ENCODE measurements at places on chromosomes 11 and 22.

GRCh38 chr22:32764330-32765131 is 37.0 kb upstream of the TIMP3 start:
- DNase-seq: peak; percentile 20

DNA sequence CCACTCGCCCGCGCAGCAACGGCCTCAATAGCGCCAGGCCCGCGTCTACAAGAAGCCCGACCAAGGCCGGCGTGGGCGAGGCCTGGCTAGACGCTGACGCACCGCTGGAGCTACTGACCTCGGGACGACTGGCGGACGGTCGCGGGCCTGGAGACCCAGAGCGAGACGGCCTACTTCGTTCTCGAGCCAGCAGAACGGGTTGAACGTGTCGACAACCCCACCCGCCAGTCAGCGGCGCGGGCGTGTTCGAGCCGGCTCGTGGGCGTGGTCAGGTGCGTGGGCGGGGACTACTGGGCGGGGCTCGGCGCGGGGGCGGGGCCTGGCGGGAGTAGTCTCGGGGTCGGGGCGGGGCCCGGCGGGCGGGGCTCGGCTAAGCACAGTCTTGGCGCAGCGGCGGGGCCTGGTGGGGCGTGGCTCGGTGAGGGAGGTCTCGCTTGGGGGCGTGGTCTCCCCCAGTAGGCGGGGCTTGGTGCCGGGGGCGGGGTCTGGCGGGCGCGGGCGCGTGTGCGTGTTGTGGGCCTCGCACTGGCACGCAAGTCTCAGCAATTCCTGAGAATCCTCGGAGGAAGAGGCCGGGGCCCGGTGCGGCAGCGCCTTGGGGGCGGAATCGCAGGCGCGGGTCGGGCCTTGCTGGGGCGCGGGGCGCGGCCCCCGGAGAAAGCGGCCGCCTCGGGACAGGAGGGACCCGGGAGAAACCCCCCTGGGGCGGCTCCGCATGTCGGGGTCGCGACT is at the start of gene RNH1:
Gene RNH1, minus strand, starts transcription at position 248 of the 732 bp plus-strand sequence. CDS start 5,080 bp downstream, outside the sequence.
- peak; percentile 91 for DNase-seq

DNA sequence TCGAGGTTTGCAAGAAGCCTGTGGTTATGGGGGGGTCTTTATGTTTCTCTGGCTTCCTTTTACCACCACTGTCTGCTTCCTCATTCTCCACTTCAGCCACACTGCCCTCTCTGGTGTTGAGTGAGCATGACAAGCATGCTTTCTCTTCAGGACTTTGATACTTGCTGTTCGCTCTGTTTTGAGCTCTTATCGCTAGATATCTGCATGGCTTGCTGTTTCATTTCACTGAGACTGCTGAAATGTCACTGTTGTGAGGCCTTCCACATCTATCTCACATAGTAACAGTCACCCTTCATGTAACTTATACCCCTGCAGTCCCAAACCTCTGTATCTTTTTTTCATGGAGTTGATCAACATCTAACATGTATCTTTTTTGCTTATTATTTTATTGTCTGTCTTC is 59.8 kb downstream of the TMEM135 start:
- peak; percentile 66 for DNase-seq

GRCh38 chr22:19845054-19845722 is 9.5 kb downstream of the GNB1L start:
- peak; percentile 8 for DNase-seq

GRCh38 chr11:28621753-28622152 is 513.6 kb downstream of the METTL15 start:
- no peak for DNase-seq

DNA sequence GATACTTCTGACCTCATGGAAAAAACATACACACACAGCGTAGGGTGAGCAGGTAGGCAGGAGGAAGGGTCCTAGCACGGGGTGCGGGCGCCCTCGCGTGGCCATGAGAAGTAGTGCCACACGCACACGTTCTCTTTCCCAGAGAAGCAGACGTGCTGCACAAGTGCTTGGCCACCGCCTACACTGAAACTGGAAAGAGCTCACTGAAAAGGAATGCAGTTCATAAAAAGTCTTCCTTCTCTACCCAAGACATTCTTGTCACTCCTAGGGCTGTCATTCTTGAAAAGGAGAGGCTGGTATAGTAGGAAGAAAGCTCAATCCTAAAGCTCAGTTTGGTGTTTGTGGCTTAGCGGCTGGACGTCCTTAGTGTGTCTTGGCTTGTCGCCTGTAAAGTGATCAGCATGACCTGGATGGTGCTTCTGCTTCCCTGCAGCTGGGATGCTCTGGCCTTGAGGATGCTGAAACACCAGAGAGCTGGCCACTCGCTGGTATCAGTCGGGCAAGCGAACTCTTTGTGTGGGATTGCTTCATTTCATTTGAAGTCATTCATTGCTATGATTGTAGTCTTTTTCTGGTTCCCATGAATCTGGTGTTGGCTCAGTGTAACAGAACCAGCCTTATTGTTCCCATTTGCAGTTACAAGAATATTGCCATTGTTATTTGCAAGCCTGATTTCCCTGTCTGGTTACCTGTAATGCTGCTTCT is 303.8 kb downstream of the NTM start:
- peak; percentile 50 for DNase-seq

- DNase-seq: peak; percentile 27
Measured at GRCh38 chr22:20238901-20239675, 29.0 kb downstream of the RTN4R start.

GRCh38 chr11:104343578-104343977 is 179.6 kb upstream of the PDGFD start:
- peak; percentile 3 for DNase-seq

DNA sequence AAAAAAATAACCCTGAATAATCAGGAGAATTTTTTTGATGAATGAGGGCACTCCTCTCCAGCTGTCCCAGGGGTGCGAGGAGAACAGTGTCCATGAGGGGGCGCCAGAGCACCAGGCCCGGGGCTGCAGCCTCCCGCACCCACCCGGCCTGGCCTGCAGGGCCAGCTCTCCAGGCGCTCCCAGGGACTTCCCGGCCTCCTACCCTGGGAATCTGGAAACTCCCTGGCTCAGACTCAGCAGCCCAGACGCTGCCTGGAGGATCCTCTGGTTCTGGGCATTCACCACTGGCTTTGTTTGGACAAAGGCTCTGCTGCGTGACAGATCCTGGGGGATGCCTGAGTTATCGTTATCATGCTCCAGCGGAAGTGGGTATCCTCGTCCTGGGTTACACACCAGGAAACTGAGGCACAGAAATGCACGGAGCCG is 31.0 kb downstream of the MCM5 start:
- DNase-seq: peak; percentile 72

- DNase-seq: no peak
Measured at GRCh38 chr11:67072295-67072694, 15.6 kb downstream of the RHOD start.

All from common myeloid progenitor, CD34-positive (primary cell).